Camera-type eye (tissue), 1 donor: ENCODE measurements at places on chromosomes 11 and 22. TPM values are rescaled to one million over a fixed set of nuclear protein-coding genes. Genes with fewer than 3 reads are reported as not detected.

Gene CLCF1
- 2.9 TPM for total RNA-seq

Gene MYRF
- total RNA-seq, result 20.1 TPM

Gene OR52N4
- total RNA-seq, result not detected

Gene OR8G1
- not detected for total RNA-seq

Gene SLC35E4
- total RNA-seq, result 8.8 TPM

Gene CST6
- total RNA-seq, result not detected

Gene FAM227A
- total RNA-seq, result 23.3 TPM

Gene SLC25A45
- total RNA-seq, result 3.5 TPM

Gene TMPRSS6
- not detected for total RNA-seq

Gene NPTXR
- 17.3 TPM for total RNA-seq

Gene RTN4RL2
- 0.93 TPM for total RNA-seq

Gene DEPDC7
- total RNA-seq, result 4.1 TPM

Gene DGCR6
- 7.1 TPM for total RNA-seq

Gene MYEOV
- not detected for total RNA-seq

Gene CYP2D6
- total RNA-seq, result 3.3 TPM

Gene OR8J1
- not detected for total RNA-seq

Gene RBFOX2
- total RNA-seq, result 194 TPM

Gene YWHAH
- 121 TPM for total RNA-seq

Gene CCDC73
- total RNA-seq, result not detected

Gene SIK2
- 36.3 TPM for total RNA-seq

Gene SERPING1
- 31.2 TPM for total RNA-seq

Gene ASPHD2
- 3.2 TPM for total RNA-seq

Gene TRIM29
- total RNA-seq, result 44.5 TPM

Gene PICK1
- 33.2 TPM for total RNA-seq

Gene TP53AIP1
- total RNA-seq, result 0.82 TPM

Gene DGCR2
- total RNA-seq, result 105 TPM

Gene TRIM48
- not detected for total RNA-seq

Gene RBMXL2
- not detected for total RNA-seq

Gene APOL1
- total RNA-seq, result 4.3 TPM

Gene HTR3B
- not detected for total RNA-seq

Gene CYB5R3
- 42.4 TPM for total RNA-seq

Gene POLR2F
- total RNA-seq, result 32.8 TPM

Gene UBTFL1
- total RNA-seq, result not detected

Gene HBG2
- total RNA-seq, result 1,428 TPM

Gene PNPLA5
- total RNA-seq, result 0.16 TPM
